ENCODE measurements at places on chromosomes 5 and 9.

DNA sequence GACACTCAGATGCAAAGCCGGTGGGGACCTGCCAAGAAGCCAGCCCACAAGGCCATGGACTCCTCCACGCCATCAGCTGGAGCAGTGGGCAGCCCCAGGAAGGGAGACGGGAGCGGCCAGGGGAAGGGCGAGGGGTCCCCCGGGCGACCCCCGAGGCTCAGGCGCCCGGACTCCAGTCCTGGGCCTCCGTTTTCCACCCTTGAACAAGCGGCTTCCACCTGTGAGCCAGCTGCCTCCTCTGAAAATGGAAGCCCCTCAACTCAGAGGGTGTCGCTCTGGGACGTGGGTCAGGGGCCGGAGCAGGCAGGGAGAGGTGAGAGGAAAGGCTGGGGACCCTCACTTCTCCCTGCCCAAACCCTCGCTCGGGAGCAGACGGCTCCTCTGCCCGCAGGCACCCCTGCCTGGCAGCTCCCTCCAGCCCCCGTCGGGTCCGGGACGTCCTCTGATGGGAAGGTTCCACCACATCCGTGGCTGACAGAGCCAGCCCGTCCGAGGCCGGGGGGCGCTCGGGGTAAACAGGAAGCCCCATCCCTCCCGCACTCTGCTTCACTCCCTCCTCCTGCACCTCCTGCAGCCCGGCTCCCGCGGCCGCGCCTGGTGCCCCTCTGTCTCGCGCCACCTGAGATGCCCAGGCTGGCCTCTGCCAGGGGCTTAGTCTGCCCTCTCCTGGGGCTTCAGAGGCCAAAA, 3.7 kb upstream of the EGFL7 start:
- DNase-seq, result no peak

- DNase-seq, result no peak
These were observed 46.7 kb upstream of the TBC1D9B start for GRCh38 chr5:179954434-179954833.

- peak; percentile 45 for DNase-seq
These were observed 123.8 kb downstream of the NR3C1 start for GRCh38 chr5:143279698-143280097.

GRCh38 chr5:7763621-7764072, 87.3 kb downstream of the CFAP90 start:
- DNase-seq, result no peak

DNA sequence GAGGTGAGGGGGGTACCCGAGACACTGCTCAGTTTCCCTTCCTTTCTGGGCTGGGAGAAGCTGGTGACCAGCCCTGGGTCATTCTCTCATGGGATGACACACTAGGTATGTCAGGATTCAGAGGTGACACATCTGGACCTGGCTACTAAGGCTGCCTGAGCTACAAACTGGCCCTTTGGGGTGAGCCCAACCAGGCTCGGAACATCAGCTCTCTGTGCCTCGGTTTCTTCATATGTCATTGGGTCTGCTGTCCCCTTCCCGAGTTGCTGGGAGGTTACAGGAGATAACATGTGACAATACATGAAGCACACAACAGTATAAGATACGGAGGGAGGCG, 11.8 kb downstream of the CARD19 start:
- DNase-seq, result no peak

GRCh38 chr5:166957782-166958181, 1333.7 kb upstream of the WWC1 start:
- no peak for DNase-seq

DNA sequence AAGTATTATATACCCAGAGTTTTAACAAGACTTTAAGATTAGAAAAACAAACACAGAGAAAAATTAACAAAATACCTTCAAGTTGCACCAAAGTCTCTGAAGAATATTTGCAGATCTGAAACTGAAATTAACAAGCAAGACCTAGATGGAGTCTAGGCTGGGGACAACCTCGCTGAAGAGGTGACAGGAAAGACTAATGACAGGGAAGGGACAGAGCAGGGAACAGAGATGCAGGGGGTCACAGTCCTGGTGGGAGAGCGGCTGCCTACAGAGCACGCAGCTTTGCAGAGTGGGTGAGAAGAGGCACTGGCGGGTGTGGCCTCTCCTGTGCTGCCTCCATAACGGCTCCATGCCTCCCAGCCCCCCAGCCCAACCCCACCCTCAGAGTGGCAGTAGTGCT, 13.5 kb downstream of the RETREG1 start:
- no peak for DNase-seq

DNA sequence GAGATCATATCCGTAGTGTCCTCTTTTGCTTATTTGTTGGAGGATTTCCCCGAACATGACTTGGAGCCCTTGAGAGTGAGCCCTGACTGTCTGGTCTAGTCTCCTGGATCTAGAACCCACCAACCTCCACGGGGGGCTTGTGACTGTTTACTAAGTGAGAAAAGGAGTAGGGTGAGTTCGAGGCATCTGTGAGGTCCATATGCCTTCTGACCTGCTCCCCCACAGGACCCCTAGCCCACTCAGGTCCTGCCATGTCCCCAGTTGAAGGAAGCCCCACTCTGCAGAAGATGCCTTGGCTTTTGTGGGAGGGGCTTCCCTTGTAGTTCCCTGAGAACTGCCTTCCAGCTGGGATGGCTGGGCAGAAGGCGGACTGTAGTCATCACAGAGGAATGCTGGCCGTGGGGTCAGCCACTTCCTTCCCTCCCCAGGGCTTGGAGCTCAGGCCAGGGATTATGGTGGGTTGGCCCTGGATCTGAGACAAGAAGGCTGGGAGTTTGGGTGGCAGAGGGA, 7.0 kb upstream of the IRF1 start:
- DNase-seq, result no peak

GRCh38 chr5:165030971-165031370, 1525.6 kb downstream of the MAT2B start:
- no peak for DNase-seq

GRCh38 chr9:136225748-136226679, 19.6 kb downstream of the QSOX2 start:
- DNase-seq, result no peak

DNA sequence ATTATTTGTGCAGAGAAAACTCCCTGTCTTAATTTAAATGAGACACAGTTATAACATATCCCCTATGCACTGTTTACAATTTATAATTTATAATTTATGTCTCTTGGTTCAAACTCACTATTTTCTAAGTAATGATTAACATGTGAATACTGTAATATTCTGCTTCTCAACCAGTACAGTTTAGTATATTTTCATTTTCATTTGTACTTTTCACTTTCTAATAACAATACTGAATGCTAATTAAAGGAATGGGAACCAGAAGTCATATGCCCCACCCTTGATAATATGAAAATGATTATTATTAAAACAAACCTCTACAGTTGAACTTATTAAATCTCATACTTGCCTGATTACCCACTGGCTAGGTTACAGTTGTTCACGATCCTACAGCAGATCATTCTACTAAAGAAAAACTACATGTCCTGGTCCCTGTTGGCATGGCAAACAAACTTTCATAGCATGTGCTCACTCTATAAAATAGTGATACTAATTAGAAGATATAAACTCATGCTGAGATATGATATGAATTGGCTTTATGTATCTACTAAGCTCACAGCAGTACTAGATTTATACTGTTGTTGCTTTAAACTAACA, 66.4 kb downstream of the POU5F2 start:
- no peak for DNase-seq

- DNase-seq, result peak; percentile 63
These were observed at the start of gene FAXDC2 for GRCh38 chr5:154850255-154851062. Gene FAXDC2, minus strand, starts transcription at chr5:154850603. Its CDS starts 12,425 bp downstream, at chr5:154838178.

DNA sequence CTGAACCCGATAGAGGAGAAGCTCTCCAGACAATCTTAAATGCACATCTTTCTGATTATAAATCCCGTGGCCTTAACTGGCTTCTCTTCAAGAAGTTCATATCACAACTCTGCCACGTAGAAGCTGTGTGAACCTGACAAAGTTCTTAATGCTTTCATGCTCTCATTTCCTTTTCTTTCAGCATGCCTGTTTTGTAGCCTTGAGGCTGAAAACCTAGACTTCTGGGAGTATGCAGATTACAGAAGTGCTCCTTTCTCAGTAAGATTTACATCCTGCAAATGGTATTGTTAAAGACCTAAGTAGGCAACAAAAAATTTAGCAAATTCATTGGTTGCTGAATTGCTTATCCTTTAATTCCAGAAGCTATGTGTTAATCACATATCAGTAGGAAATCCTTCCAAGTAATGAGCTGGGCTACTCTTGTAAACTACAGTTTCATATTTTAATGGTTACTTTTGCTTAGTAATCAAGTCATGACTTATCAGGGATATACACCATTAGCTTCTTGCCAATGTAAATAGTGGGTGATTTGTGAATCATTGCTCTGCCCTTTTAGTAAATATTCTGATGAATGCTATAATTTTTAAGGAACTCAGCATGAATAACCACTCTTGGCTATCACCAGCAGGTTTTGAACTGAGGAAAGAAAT, 334.7 kb downstream of the FBXL7 start:
- no peak for DNase-seq

DNA sequence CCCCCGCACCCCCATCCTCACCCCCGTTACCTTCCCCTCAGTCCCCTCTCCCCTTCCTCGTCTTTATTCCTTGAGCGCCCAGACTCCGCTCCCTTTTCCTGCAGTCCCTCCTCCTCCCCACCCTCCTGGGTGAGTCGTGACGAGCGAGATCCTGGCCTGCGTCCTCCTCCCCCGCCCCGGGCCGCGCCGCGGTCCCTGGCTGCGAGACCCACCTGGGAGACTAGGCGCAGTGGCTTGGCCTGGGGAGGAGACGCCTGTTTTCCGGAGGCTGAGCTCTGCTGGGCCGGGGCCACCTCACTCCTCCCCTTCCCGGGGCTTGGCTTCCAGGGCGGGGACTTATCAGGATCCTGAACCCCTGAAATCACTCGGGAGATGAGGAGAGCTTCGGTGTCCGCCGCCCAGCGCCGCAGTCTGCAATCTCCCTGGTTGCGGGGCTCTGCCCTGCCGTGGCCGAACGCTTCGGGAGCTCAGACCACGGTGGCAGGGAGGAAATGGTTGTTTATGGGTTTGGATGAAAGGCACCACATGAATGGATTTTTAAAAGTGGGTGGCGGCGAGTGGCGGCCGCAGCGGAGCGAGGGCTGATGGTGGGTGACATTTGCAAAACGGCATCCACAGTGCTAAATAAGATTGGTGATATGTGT, 984 bp downstream of the STXBP1 start:
- no peak for DNase-seq

- DNase-seq, result no peak
These were observed 67.8 kb downstream of the MEF2C start for GRCh38 chr5:88815050-88815789.

DNA sequence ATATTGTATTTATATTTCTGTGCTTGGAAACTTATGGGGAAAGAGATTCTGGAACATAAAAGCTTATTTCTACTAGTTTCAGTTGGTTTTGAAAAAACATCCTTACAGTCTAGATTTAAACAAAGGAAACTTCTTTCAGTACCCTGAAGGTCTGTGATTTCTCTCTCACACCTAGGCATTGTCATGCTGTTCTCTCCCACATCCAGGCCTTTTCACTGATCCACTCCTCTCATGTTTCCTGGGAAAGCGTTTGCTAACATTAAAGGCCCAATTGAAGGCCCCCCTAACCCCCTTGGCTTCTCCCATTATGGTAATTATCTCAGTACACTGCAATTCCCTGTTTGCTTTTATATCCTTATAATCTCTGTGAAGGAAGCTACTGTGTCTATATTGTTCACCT, 856 bp upstream of the PCDHGA3 start:
- no peak for DNase-seq

GRCh38 chr9:107637421-107638420, 148.2 kb upstream of the KLF4 start:
- DNase-seq, result peak; percentile 18

DNA sequence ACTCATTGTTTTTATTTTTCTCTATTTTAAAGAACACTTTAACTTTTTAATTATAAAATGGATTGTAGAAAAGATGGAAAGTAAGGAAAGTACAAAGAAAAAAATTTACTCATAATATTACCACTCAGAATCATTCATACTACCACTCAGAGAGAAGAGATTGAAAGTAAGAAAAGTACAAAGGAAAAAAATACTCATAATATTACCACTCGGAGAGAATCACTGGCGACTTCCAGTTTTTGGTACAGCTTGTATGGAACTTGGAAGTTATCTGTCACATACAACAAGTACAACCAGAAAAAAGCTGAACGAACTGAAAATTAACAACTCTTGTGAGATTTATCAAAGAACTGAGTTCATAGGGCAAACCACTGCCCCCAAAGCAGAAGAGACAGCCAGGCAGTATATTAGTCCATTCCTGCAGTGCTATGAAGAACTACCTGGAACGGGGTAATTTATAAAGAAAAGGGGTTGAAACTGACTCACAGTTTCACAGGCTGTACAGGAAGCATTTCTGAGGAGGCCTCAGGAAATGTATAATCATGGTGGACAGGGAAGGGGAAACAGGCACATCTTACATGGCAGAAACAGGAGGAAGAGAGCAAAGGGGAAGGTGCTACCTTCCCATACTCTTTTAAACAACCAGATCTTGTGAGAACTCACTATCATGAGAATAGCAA, 183.9 kb downstream of the SMARCA2 start:
- no peak for DNase-seq

DNA sequence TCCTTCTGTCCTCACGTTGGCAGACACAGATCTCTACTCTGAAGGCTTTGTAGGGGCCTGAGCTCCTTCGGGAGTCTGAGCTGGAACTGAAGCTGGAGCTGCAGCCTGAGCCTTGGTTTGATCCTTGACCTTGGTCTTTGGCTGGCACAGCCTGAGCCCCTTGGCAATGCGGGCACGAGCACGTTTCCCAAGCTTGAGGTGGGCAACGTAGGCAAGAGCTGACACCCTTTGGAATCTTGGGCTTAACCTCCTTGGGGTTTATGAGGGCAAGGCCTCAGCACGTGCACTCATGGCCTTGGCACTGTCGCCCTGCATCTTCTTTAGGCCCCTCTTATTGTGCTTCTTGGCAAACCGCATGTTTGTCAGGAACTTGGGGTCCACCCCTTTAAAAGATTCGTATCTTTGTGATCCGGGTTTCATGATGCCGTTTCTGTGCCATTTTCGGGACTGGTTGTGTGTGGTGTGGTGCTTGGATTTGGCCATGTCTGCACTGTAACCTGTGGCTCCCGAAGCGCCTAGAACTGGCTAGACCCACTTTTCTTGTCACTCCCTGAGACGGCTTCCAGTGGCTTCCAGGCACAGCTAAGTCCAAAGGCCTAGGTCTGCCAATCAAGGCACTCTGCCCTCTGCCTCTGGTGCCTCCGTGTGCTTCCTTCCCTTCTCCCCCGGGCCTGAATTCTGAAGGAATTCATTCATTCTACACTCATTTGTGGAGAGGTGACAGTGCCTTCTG, 1.4 kb downstream of the SUSD1 start:
- DNase-seq, result no peak

- no peak for DNase-seq
These were observed 28.9 kb downstream of the CDH9 start for GRCh38 chr5:27009540-27009915.

DNA sequence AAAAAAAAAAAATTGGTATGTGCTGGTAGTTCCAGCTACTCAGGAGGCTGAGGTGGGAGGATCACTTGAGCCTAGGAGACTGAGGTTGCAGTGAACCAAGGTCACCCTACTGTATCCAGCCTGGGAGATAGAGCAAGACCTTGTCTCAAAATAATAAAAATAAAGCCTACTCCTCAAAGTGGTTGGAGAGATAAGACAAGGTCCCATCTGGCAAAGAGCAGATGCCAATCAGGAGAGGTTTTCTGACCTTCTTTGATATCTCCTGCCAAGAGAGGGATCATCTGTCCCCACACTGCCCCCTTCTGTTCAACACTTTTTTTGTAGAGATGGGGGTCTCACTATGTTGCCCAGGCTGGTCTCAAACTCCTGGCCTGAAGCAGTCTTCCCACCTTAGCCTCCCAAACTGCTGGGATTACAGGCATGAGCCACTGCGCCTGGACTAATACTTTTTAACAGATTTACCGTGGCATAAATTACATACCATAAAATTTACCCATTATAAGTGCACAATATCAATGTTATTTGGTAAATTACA, 64.7 kb downstream of the SH3PXD2B start:
- no peak for DNase-seq

GRCh38 chr9:114375386-114376175, 12.2 kb downstream of the AKNA start:
- DNase-seq, result no peak
